ENCODE measurements at places on chromosomes 13 and 19.

DNA sequence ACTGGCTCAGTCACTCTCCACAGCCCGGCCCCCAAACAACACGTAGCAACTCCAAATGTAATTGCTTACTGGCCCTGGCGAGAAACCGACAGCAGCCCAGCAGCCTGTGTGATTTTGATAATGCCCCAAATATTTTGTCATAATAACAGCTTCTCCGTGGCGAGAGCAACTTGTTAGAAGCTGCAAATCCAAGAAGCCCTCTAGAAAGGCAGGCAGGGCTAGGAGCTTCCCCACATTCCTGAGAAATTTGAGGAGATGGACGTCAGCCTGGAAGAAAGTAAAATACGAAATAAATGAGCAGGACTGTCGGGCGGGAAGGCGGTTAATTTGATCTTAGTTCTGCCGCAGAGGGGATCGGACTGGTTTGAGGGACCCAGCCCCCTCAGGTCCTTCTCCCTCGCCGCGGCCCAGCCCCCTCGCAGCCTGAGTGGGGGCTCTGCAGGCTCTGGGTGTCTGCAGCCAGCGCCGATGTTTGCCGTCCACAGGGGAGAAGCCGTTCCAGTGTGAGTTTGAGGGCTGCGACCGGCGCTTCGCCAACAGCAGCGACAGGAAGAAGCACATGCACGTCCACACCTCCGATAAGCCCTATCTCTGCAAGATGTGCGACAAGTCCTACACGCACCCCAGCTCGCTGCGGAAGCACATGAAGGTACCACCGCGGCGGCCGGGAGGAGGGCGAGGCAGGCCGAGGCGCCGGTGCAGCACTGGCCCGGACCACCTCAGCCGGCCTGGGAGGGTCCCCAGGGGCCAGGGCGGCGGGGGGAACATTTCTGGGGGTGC, 3.1 kb downstream of the ZIC2 start:
- DNase-seq: no peak

GRCh38 chr19:31678421-31678820, 329.2 kb upstream of the TSHZ3 start:
- no peak for DNase-seq

DNA sequence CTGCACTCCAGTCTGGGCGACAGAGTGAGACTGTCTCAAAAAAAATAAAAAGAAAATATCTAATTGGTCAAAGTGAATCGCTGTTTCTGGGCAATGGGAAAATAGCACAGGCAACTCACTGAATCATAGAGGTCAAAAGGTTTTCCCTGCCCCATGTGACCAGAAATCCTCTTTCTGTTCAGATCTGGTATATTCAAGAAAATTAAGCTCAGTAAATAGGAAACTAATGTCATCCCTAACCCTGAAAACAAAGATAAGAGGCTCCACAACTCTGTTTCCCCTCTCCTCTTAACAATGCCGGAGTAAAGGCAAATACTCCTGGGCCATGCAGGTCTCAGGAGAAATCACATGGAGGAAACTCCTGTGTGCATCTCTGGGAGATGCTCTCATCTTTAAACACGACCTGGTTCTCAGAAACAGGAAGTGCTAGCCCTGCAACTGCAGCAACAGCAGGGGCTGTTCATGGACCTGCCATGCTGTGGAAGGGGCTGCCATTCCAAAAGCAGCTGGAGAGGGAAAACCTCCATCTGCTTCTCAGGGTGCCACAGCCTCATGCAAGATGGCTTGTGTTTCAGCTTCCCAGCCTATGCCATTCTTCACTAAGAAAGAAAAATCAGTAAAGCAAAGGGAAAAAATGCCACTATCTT, 47.5 kb upstream of the SLC7A9 start:
- DNase-seq: no peak

GRCh38 chr19:3589439-3589838, 4.2 kb downstream of the GIPC3 start:
- no peak for DNase-seq

- DNase-seq: no peak
Measured at GRCh38 chr13:36242761-36243160, 28.4 kb upstream of the SOHLH2 start.
